ENCODE measurements at places on chromosomes 4 and X. TPM values are rescaled to one million over a fixed set of nuclear protein-coding genes. Genes with fewer than 3 reads are reported as not detected.

GRCh38 chr4:48243429-48243828, 26.2 kb downstream of the TEC start:
- no peaks in the 10 kb centered on the region for H3K36me3 ChIP-seq
- no peaks in the 10 kb centered on the region for H3K4me1 ChIP-seq
- DNase-seq = no peak
- H3K27ac ChIP-seq = no peak overlapping the region
- no peak overlapping the region for H3K4me3 ChIP-seq
- H3K27me3 ChIP-seq = no peaks in the 10 kb centered on the region

- DNase-seq = no peak
- no peaks in the 10 kb centered on the region for H3K4me1 ChIP-seq
- no peaks in the 10 kb centered on the region for H3K27me3 ChIP-seq
- no peak overlapping the region for H3K4me3 ChIP-seq
- H3K36me3 ChIP-seq = no peaks in the 10 kb centered on the region
Observed at GRCh38 chr4:188305690-188306089, 166.4 kb downstream of the TRIML1 start.

DNA sequence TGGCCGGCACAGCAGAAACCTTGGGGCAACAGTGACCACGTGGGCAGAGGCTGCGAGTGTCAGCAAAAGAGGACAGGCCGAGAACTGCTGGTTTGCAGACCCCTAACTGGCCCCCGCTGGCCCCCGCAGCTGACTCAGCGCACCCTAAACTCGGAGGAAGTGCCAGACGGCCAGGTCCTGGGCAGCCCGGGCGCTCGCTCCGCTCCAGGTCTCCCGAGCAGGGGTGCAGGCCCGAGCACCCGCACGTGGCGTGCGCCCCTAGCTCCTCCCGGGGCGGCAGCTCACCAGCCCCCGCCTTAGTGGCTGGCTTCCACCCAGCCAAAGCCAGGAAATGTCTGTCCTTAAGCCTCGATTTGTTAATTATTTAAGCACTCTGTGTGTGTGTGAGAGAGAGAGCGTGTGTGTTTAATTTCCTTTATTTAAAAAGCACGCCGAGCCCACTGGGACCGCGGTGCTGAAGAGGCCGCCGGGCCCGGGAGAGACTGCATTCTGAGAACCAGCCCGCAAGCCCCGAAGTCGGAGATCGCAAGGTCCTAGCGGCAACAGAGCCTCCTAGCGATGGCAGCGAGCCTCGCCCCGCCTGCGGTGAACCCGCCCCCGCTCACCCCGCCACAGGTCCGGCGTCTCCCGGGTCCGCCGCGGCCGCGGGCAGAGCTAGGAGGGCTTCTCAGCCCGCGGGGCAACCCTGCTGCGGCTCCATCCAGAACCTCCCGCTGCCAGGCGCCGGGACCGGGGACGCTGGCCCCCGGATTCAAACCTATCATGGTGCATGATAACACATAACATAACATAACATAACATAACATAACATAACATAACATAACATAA, 45.9 kb upstream of the CDKN2AIP start:
- no peaks in the 10 kb centered on the region for H3K36me3 ChIP-seq
- peaks cover 21% of the 10 kb centered on the region for H3K27me3 ChIP-seq
- peak; percentile 82 for DNase-seq
- peak overlapping the region; percentile 90 for H3K4me3 ChIP-seq
- peaks cover 24% of the 10 kb centered on the region for H3K4me1 ChIP-seq

DNA sequence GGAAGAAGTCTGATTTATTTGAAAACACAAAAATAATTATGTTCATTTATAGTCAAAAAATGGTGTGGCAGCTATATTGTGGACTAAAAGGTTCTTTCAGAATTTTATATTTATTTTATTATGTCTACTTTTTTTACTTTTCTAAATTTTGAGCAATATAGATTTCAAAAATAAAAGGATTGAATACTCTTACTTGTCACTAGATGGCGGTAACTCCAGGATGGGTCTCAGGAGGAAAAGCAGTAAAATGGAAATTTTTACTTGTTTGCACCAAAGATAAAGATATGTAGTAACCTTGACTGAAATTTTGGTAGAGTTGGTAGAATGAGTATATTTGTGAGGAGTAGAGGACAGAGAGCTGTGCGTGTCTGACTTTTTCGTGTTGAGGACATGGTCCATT, 14.5 kb upstream of the DACH2 start:
- H3K4me3 ChIP-seq = no peak overlapping the region
- H3K27ac ChIP-seq = no peak overlapping the region
- H3K4me1 ChIP-seq = no peaks in the 10 kb centered on the region
- H3K36me3 ChIP-seq = no peaks in the 10 kb centered on the region
- DNase-seq = no peak

GRCh38 chrX:131308980-131309379, 19.9 kb upstream of the IGSF1 start:
- H3K27ac ChIP-seq = no peak overlapping the region
- no peak overlapping the region for H3K4me3 ChIP-seq
- H3K36me3 ChIP-seq = no peaks in the 10 kb centered on the region
- H3K27me3 ChIP-seq = no peaks in the 10 kb centered on the region
- DNase-seq = no peak

DNA sequence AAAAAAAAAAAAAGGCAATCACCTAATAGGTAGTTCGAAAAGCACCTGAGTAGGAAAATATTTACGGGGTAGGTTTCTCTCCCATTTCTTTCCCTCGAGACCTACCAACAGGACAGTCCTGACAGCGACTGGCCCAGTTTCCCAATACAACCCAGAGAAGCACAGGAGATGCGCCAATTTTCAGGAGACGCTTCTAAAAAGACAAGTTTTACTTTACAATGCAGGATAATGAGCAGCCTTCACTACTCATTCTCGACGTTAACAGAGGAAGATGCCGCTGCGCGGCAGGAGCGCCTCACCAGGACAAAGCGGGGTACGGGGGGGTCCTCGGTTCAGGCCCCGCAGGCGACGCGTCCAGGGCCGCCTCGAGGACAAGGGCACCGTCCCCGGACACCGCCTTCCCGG, 708 bp downstream of the BCLAF3 start:
- H3K27me3 ChIP-seq = no peaks in the 10 kb centered on the region
- H3K36me3 ChIP-seq = peaks cover 4% of the 10 kb centered on the region
- peak overlapping the region; percentile 87 for H3K4me3 ChIP-seq

TSPAN7 gene
- 21.8 TPM for total RNA-seq

DNA sequence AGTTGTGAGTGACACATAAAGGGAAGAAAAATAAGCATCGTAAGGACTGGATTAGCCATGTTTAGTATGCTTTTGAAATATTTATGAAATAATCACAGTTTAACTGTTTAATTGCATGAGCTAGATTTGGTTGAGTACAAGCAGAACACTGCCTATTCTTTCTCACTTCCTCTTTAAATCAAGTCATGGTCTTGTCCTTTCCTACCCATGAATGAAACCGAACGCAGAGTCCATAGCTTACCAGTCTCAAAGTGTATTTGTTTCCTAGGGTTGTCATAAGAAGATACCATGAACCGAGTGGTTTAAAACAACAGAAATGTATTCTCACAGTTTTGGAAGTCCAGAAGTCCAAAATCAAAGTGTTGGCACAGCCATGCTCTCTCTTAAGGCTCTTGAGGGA, 684.0 kb upstream of the MAGEB2 start:
- H3K4me1 ChIP-seq = peaks cover 4% of the 10 kb centered on the region
- H3K27ac ChIP-seq = no peak overlapping the region
- no peaks in the 10 kb centered on the region for H3K36me3 ChIP-seq
- H3K27me3 ChIP-seq = no peaks in the 10 kb centered on the region
- DNase-seq = no peak

ASB12 gene
- not detected for total RNA-seq

- no peaks in the 10 kb centered on the region for H3K27me3 ChIP-seq
- H3K4me3 ChIP-seq = no peak overlapping the region
- DNase-seq = no peak
- H3K27ac ChIP-seq = no peak overlapping the region
- H3K4me1 ChIP-seq = peaks cover 13% of the 10 kb centered on the region
Observed at GRCh38 chr4:100289946-100290345, 99.7 kb upstream of the DDIT4L start.

DNA sequence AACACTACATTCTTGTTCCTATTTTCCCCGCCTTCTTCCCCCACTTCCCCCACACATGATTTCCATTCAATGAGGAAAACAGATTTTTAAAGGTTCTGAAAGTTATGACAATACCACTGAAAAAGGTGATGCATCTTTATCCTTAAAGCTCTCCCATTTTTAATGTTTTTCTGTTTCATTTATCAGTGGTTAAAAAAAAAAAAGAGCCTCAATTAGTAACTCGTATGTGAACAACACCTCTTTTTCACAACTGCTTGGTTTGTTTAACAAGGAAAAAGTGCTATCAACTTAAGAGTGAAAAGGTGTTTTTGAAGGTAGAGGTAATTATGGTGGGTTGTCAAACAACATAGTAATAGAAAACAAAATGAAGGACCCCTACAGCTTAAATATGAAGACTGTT, 8.2 kb upstream of the CAMK2D start:
- peaks cover 9% of the 10 kb centered on the region for H3K4me1 ChIP-seq
- no peaks in the 10 kb centered on the region for H3K27me3 ChIP-seq
- DNase-seq = no peak
- no peaks in the 10 kb centered on the region for H3K36me3 ChIP-seq

WAS gene
- 0.82 TPM for total RNA-seq

- H3K4me3 ChIP-seq = no peak overlapping the region
- no peak for DNase-seq
- H3K36me3 ChIP-seq = no peaks in the 10 kb centered on the region
Observed at GRCh38 chrX:12611471-12611870, 179.7 kb upstream of the PRPS2 start.

EXOC1L gene
- not detected for total RNA-seq

GLOD5 gene
- total RNA-seq = not detected

EGF gene
- 65.1 TPM for total RNA-seq

TRAM1L1 gene
- 8.9 TPM for total RNA-seq

DNA sequence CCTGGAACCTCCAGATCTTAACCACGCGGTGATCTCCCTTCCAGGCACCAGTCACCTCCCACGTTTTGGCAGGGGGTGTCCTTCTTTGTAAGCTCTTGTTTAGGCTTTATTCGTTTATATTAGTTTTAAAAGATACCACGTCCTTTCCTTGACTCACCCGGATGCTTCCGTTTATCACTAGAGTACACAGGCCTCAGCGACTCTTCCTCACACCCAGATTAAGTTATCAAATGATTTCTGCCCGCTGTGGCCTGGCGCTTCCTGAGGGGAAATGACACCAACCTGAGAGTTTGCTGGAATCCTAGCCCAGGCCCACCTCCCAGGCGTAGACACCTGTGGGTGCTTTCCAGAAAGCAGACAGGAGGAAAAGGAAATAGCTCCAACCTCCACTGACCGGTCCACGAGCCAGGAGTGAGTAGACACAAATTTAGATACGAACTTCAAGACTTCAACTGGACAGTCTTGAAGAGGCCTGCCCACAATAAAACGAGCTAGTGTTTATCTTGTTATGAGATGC, 756 bp upstream of the ADAMTS3 start:
- peak overlapping the region; percentile 84 for H3K4me3 ChIP-seq
- peak overlapping the region; percentile 8 for H3K27ac ChIP-seq
- no peaks in the 10 kb centered on the region for H3K36me3 ChIP-seq
- peaks cover 10% of the 10 kb centered on the region for H3K27me3 ChIP-seq
- H3K4me1 ChIP-seq = peaks cover 27% of the 10 kb centered on the region

DNA sequence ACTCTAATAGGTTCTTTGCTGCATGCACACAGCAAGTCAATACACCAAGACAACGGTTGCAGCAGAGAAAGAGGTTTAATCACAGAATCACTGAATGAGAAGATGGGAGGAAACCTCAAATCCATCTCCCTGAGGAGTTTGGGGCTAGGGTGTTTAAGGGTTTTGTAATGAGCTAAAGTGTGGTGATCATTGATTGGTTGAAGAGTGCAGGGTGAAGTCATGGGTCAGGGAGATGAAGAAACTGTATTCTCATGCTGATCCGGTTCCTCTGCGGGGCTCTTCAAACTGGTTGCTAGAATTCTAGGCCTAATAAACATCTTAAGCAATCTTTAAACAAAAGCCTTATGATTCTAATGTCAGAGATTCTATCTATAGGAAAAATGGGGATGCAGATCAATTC, 432.5 kb upstream of the FAM47C start:
- DNase-seq = no peak
- no peaks in the 10 kb centered on the region for H3K4me1 ChIP-seq
- no peak overlapping the region for H3K4me3 ChIP-seq

DNA sequence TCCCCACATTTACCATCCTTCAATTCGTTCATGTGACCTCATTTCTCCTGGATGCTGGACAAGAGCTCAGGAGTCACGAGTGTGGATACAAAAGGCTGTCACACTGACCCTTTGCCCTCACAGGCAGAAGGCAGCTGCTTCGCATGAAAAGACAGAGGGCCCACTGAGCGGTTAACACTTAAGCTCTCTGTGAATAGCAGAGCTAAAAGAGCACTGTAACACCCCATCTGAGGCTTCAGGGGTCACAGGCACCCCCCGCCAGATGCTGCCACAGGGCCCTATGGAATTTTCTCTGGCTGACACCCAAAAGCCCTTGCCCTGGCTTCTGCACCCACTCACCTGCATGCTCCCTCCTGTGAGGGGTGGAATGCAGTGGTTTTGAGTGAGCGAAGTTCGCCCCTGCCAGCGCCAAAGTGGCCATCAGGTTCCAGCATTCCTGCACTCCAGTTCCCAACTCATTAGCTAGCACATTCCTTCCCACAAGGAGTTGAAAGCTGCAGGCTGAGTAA, 360.9 kb downstream of the PPP3CA start:
- DNase-seq = no peak
- no peaks in the 10 kb centered on the region for H3K36me3 ChIP-seq
- peaks cover 6% of the 10 kb centered on the region for H3K4me1 ChIP-seq
- no peak overlapping the region for H3K4me3 ChIP-seq

- H3K36me3 ChIP-seq = peaks cover 3% of the 10 kb centered on the region
- H3K27me3 ChIP-seq = peaks cover 7% of the 10 kb centered on the region
- DNase-seq = no peak
- peaks cover 13% of the 10 kb centered on the region for H3K4me1 ChIP-seq
Observed at GRCh38 chr4:182808673-182809416, 108.3 kb downstream of the DCTD start.

TRIML2 gene
- 3.4 TPM for total RNA-seq

- DNase-seq = no peak
- no peak overlapping the region for H3K4me3 ChIP-seq
- no peak overlapping the region for H3K27ac ChIP-seq
- no peaks in the 10 kb centered on the region for H3K4me1 ChIP-seq
- H3K36me3 ChIP-seq = no peaks in the 10 kb centered on the region
Observed at GRCh38 chr4:54400802-54401201, 171.7 kb downstream of the PDGFRA start.

GRCh38 chr4:14023036-14023435, 395.5 kb upstream of the BOD1L1 start:
- no peaks in the 10 kb centered on the region for H3K36me3 ChIP-seq
- no peak overlapping the region for H3K4me3 ChIP-seq
- H3K27ac ChIP-seq = no peak overlapping the region
- peaks cover 4% of the 10 kb centered on the region for H3K4me1 ChIP-seq
- DNase-seq = no peak

- no peak overlapping the region for H3K27ac ChIP-seq
- no peak overlapping the region for H3K4me3 ChIP-seq
- H3K4me1 ChIP-seq = no peaks in the 10 kb centered on the region
- DNase-seq = no peak
Observed at GRCh38 chrX:37818031-37818430, 29.3 kb downstream of the DYNLT3 start.

DNA sequence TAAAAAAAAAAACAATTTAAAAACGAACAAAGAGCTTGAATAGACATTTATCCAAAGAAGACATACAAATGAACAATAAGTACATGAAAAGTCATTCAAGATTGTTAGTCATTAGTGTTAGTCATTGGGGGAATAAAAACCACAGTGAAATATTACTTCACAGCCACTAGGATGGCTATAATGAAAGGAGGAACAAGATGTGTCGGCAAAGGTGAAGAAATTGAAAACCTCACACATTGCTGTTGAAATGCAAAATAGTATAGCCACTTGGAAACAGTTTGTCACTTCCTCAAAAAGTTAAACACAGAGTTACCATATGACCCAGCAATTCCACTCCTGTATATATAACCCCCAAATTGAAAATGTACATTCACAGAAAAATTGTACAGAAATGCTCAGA, 45.2 kb upstream of the SLC39A8 start:
- H3K36me3 ChIP-seq = no peaks in the 10 kb centered on the region
- H3K27me3 ChIP-seq = no peaks in the 10 kb centered on the region
- H3K4me3 ChIP-seq = no peak overlapping the region
- no peak overlapping the region for H3K27ac ChIP-seq

Measured in type B pancreatic cell (in vitro differentiated cells).